ENCODE measurements at places on chromosomes 2 and 18. TPM values are rescaled to one million over a fixed set of nuclear protein-coding genes. Genes with fewer than 3 reads are reported as not detected.

DNA sequence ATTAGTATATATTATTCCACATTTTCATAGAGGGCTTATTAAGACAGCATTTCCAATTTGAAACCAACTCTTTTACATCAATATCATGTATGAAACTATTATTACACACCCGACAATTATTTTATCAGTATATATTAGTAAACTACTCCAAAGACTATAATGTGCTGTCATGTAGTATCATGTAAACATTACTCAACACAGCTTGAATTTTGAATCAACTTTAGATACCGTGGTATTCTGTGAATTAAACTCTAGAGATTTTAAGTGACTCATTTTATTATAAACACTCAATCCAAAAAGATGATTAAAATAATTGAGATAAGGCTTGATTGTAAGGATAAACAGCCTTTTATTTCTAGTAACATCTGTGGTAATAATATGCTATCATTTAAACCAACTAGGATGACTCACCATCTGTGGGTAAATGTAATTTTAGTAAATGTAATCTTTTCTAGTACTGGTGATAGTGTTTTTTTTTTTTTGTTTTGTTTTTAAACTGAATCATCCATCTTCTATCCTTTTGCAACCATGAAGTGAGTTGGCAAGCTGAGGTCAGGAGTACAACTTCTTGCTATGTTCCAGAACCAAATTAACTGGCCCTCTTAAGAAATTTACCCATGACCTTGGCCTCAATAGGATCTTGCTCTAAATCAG is 144.3 kb upstream of the SMAD7 start:
- peaks cover 10% of the 10 kb centered on the region for H3K4me1 ChIP-seq
- DNase-seq, result no peak
- no peak overlapping the region for H3K4me3 ChIP-seq
- no peak overlapping the region for H3K27ac ChIP-seq
- no peaks in the 10 kb centered on the region for H3K27me3 ChIP-seq

DNA sequence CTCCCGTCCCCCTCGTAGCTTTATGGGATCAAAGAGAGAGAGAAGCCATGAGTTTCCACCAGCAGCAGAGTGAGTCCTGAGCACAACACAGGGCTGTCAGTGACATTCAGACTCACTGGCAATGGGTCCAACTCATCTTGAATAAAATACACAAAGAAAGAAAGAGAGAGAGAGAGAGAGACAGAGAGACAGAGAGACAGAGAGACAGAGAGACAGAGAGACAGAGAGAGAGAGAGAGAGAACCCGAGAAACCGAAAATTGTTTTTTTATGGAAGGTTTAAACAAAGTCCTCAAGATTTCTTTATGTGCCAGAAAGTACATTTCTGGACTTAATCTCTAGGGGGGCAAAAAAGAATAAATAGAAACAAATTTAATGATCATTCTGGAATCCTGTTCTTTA is 11.5 kb upstream of the BCL2 start:
- no peaks in the 10 kb centered on the region for H3K4me1 ChIP-seq
- no peaks in the 10 kb centered on the region for H3K27me3 ChIP-seq
- H3K36me3 ChIP-seq, result peaks cover 31% of the 10 kb centered on the region
- no peak for DNase-seq

The RFX8 gene
- 2.1 TPM for total RNA-seq

- no peak overlapping the region for H3K27ac ChIP-seq
- H3K36me3 ChIP-seq, result no peaks in the 10 kb centered on the region
- H3K4me1 ChIP-seq, result peaks cover 4% of the 10 kb centered on the region
- H3K27me3 ChIP-seq, result peaks cover 23% of the 10 kb centered on the region
- no peak for DNase-seq
- no peak overlapping the region for H3K4me3 ChIP-seq
Observed at GRCh38 chr2:88871336-88871735, 179.9 kb downstream of the RPIA start.

- DNase-seq, result no peak
- peaks cover 10% of the 10 kb centered on the region for H3K27me3 ChIP-seq
- peaks cover 2% of the 10 kb centered on the region for H3K4me1 ChIP-seq
- H3K36me3 ChIP-seq, result no peaks in the 10 kb centered on the region
- H3K27ac ChIP-seq, result no peak overlapping the region
Observed at GRCh38 chr2:231276987-231277386, 78.6 kb downstream of the ARMC9 start.

All from activated CD4-positive, alpha-beta T cell treated with anti-CD3 and anti-CD28 coated beads, Interleukin-2, amount 10 ng/mL, durations not matched to agents 7 days and 5 days (primary cell).